ENCODE measurements at places on chromosomes 16 and 17. TPM values are rescaled to one million over a fixed set of nuclear protein-coding genes. Genes with fewer than 3 reads are reported as not detected.
A peak's percentile ranks its signal among the peaks of the same experiment; 100 is the strongest.

Gene CDH11
- total RNA-seq: 21.0 TPM

Gene CLEC18A
- total RNA-seq: 8.0 TPM

DNA sequence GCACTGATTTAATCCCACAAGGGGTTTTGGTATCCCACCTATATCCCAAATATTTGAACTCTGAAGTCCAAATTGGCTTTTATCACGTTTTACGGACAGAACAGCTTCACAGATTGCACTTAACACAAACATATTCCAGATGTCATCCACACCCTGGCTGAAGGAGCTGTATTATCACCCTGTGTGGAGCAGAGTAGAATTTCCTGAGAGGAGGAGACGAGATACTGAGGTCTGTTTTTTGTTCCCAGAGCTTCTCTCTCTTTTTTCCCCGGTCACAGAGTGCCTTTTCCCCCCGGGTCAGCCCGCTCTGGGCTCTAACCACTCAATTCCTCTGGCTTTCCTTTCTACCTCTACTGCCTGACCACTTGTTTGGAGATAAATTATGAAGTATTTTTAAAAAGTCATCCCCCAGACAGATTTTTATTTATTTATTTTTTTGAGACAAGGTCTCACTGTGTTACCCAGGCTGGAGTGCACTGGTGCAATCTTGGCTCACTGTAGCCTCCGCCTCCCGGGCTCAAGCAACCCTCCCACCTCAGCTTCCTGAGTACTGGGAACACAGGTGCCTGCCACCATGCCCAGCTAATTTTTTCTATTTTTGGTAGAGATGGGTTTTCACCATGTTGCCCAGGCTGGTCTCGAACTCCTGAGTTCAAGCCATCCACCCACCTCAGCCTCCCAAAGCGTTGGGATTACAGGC lies 30.7 kb downstream of the DNAH2 start:
- peaks cover 4% of the 10 kb centered on the region for H3K4me1 ChIP-seq
- no peaks in the 10 kb centered on the region for H3K27me3 ChIP-seq
- no peak overlapping the region for H3K27ac ChIP-seq
- H3K36me3 ChIP-seq: no peaks in the 10 kb centered on the region

GRCh38 chr17:44065668-44066203 lies 735 bp downstream of the LSM12 start:
- no peak for DNase-seq
- no peaks in the 10 kb centered on the region for H3K27me3 ChIP-seq
- peak overlapping the region; percentile 81 for H3K4me3 ChIP-seq
- H3K27ac ChIP-seq: peak overlapping the region; percentile 90
- H3K4me1 ChIP-seq: peaks cover 36% of the 10 kb centered on the region

GRCh38 chr17:7573324-7574080 lies 5.9 kb upstream of the CD68 start:
- H3K27me3 ChIP-seq: no peaks in the 10 kb centered on the region
- peaks cover 69% of the 10 kb centered on the region for H3K36me3 ChIP-seq
- DNase-seq: peak; percentile 95
- H3K4me1 ChIP-seq: peaks cover 20% of the 10 kb centered on the region

GRCh38 chr16:27826081-27826892 lies 237.2 kb downstream of the GSG1L start:
- H3K27me3 ChIP-seq: no peaks in the 10 kb centered on the region
- no peak overlapping the region for H3K4me3 ChIP-seq
- H3K4me1 ChIP-seq: no peaks in the 10 kb centered on the region
- no peak for DNase-seq
- no peak overlapping the region for H3K27ac ChIP-seq

GRCh38 chr17:15392326-15392741 lies 50.9 kb upstream of the TEKT3 start:
- no peaks in the 10 kb centered on the region for H3K36me3 ChIP-seq
- no peaks in the 10 kb centered on the region for H3K27me3 ChIP-seq
- H3K4me3 ChIP-seq: no peak overlapping the region
- H3K4me1 ChIP-seq: no peaks in the 10 kb centered on the region
- no peak for DNase-seq

DNA sequence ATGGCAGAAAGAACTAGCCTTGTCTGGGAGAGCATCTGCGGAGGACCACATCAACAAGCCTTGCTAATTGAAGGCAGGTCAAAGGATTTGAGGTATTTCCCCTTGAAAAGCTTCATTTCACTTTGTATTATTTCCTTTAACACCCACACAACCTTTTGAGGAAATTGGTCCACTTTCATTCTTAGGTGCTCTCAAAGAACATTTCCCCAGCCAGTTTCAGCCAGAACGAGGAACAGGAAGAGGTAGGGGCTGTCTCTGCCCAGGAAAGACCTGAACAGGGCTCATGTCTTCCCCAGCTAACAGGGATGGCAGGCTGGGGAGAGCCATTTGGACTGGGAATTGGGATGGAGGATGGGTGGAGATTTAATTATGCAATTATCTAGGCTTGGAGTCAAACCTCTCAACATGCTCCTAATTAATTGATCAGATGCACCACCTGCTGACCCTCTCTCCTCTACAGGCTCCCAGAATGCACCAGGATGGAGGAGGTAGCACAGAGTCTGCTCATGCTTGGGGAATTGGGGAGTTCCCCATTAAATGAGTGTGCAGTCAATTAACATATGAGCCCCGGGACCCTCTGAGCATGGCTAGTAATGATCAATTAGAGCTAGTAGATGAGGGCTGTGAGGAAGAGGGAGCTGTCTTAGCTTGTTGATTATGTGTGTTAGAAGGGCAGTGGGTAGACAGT lies 84.6 kb downstream of the GP2 start:
- H3K36me3 ChIP-seq: no peaks in the 10 kb centered on the region
- no peaks in the 10 kb centered on the region for H3K4me1 ChIP-seq
- DNase-seq: no peak
- no peak overlapping the region for H3K4me3 ChIP-seq

- no peaks in the 10 kb centered on the region for H3K36me3 ChIP-seq
- H3K27me3 ChIP-seq: no peaks in the 10 kb centered on the region
Measured at GRCh38 chr16:67086822-67087221, 22.9 kb upstream of the PHAF1 start.

- DNase-seq: no peak
- H3K27me3 ChIP-seq: no peaks in the 10 kb centered on the region
- H3K4me3 ChIP-seq: no peak overlapping the region
Measured at GRCh38 chr17:50265690-50266315, 8.5 kb upstream of the TMEM92 start.

DNA sequence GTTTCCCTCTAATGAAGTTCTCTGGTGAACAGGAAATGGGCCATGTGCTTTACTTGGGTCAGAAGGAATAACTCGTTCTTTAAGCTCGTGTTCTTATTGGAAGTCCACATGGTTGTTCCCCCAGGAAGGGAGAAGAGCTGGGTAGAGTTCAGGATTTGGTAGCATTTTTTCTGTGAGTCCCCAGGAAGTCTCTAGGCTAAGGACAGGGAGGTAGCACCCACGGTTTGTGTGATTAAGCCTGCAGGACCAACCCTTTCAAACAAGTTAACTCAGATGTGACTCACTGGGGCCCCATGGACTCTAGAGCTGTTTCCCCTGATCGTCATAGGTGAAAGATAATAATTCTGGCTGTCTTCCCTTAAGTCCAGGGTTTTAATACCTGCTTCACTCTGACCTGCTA lies 16.4 kb downstream of the SAP30BP start:
- no peak overlapping the region for H3K27ac ChIP-seq
- DNase-seq: no peak
- peaks cover 15% of the 10 kb centered on the region for H3K36me3 ChIP-seq
- H3K27me3 ChIP-seq: no peaks in the 10 kb centered on the region
- H3K4me1 ChIP-seq: peaks cover 4% of the 10 kb centered on the region
